HTR-8/SVneo (cell line): ENCODE measurements at places on chromosomes 7 and 10.

- DNase-seq: no peak
Measured at GRCh38 chr10:65346466-65346865, 1579.4 kb upstream of the LRRTM3 start.

- no peak for DNase-seq
Measured at GRCh38 chr10:114911801-114912469, 26.1 kb upstream of the TRUB1 start.

GRCh38 chr7:97025983-97026714 lies 1.5 kb upstream of the DLX5 start:
- no peak for DNase-seq

GRCh38 chr10:29715296-29715695 lies 80.5 kb upstream of the SVIL start:
- no peak for DNase-seq

DNA sequence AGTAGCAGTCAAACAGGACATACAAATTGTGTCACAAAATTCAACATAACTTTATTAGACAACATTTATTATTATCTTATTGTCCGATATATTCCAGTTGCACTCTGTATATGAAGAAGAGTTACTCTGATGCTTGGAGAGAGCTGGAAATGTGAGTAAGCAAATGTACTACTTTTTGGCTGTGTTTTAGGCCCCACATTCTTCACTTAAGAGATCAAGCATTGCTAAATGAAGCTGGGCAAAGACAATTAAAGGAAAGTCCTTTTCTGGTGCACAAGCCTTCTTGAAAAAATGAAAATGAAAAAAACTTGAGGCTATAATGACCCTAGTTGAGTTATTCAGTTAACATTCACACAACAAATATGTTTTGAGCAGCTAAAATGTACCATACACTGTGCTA lies 26.1 kb downstream of the MYPN start:
- no peak for DNase-seq

DNA sequence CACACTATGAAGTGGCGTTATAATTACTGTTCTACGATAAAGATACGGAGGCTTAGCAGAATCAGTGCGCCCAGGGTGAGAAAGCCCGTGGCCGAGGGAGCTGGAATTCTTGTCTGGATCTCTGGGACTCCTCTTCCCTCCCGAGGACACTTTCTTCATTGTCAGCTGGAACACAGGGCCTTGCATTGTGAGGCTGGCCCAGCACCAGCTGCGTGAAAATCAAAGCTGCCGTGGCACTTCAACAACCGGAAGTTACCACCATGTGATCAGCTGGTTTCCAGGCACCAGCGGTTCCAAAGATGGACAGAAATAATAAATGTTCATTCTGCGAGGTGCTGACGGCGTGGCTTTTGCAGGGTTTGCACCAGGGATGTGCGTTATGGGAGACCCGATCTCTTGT lies 234.0 kb upstream of the PITRM1 start:
- DNase-seq: no peak

GRCh38 chr10:92506336-92506735 lies 67.6 kb downstream of the IDE start:
- no peak for DNase-seq
